ENCODE measurements at places on chromosomes 6 and 20.

DNA sequence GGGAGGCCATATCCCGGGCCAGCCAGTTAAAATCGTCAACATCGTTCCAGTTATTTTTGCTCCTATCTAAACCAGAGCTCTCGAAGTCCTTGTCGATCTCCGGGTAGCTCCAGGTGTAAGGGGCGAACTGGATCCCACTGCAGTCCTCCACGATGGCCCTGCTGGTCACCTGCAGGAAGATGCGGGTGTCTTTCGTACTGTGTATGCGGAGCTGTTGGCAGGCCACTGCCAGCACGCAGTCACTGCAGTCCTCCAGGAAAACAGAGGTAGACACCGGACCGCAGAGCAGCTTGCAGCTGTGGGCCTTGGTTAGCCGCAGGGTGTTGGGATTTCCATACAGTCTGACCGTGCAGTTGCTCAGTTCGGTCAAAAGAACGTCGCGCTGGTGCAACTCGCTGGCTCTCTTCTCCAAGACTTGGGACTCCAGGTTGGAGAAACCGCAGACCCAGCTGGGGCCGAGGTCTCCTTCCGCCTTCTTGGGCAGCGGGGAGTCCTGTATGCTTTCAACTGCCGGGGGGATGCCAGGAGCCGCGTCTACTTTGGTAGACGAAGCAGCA lies 742 bp downstream of the TBCC start:
- peak; percentile 69 for DNase-seq

- DNase-seq, result peak; percentile 34
Measured at GRCh38 chr6:170117111-170117972, 173.5 kb downstream of the DLL1 start.

GRCh38 chr20:43844778-43845614 lies 69.7 kb upstream of the TOX2 start:
- DNase-seq, result peak; percentile 20

GRCh38 chr20:3728876-3729275 lies 3.6 kb upstream of the HSPA12B start:
- DNase-seq, result peak; percentile 58

DNA sequence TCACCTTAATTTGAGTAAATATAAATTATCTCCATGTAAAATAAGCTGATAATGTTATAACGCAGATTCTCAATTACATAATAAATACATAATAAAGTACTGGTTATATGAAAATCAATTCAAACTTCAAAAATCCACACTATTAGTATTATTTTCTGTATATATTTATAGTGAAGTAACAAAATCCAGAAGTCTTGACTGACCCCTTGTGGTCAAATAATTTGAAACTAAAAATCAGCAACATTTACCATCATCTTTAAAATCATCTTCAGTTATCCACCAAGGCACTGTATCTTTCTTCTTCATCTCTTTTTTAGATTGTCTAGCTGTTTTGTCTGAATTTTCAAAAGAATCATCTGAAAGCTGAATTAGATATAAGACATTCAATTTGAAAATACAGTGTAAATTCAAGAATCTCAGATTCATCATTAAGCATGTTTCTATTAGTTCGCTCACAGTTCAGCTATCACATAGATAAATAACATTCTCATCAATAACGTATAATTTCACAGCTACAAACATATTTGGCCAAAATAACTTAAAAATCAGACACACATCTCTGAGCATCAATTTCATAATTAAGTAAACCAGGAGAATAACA lies 6.5 kb downstream of the CEP162 start:
- no peak for DNase-seq

DNA sequence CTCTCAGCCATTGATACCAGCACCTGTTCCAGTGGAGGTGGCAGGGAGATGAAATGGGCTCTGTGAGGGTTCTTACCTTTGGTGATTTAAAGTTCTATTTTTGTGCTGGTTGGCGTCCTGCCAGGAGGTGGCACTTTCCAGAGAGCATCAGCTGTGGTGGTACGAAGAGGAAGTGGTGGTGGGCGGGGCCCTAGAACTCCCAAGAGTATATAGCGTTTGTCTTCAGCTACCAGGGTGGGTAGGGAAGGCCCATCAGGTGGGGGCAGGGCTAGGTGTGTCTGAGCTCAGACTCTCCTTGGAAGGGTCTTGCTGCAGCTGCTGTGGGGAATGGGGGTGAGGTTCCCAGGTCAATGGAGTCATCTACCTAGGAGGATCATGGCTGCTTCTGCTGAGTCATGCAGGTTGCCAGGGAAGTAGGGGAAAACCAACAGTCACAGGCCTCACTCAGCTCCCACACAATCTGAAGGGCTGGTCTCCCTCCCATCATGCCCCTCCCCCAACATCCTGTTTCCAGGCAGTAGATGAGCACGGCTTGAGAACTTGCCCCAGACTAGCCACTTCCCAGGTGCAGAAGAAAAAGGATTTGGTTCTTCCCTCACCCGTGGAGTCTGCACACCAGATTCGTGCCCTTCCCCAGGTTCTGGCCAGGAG lies 46.6 kb downstream of the MOXD1 start:
- no peak for DNase-seq

DNA sequence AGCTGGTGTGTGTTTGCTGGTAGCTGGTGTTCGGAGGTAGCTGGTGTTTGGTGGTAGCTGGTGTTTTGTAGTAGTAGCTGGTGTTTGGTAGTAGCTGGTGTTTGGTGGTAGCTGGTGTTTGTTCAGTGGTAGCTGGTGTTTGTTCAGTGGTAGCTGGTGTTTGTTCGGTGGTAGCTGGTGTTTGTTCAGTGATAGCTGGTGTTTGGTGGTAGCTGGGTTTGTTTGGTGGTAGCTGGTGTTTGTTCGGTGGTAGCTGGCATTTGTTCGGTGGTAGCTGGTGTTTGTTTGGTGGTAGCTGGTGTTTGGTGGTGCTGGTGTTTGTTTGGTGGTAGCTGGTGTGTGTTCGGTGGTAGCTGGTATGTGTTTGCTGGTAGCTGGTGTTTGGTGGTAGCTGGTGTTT lies 48.0 kb downstream of the BMP7 start:
- DNase-seq, result no peak

DNA sequence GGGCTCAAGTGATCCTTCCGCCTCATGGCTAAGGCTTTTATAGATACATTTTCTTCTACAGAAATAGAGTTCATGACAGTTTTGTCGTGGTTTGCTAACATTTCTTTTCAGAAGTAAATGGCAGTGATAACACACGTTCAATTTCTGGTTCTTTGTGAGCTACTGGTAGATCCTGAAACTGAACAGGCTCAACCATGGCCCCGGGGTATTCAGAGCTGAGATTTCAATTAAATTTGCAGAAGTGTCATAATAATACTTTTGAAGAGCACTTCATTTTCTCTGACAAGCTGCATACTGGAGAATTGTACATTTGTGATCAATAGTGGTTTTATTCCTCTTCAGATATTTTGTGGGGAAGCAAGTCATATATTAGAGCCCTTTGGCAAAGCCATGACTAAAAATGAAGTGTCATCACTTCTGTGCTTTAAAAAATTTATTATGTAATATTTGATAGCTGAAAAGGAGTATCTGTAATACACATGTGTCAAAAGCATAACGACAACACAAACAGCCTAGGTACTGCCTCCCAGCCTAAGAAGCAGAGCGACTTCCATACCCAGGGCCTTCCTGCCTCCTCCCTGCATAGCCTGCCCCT lies 84.3 kb upstream of the SCP2D1 start:
- DNase-seq, result no peak

DNA sequence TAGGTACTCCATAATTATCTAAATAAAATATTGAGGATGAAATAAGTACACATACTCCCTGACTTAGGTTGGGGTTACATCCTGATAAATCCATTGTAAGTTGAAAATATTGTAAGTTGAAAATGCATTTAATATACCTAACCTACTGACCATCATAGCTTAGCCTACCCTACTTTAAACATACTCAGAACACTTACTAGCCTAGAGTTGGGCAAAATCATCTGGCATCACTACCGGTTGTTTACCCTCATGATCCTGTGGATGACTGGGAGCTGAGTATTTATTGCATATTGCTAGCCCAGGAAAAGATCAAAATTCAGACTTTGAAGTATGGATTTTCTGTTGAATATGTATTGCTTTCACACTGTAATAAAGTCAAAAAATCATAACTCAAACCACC lies 467.3 kb downstream of the C6orf118 start:
- DNase-seq, result no peak

DNA sequence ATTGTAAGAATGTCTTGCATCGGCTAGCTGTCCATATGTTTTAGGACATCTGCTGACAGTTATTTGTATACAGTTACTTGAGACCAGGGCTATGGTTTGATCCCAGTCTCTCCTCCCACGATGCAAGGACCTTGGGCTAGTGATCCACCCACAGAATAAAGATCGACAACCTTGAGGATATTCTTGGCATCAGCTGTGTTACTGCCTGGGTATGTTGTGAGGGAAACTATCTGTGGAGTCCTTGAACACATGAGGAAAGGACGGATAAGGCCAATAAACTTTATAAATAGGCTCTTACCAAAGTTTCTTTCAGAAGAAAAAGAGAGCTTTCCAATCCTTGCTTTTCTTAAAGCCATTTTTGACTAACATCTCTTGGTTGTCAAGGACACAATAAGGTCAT lies 70.8 kb upstream of the HEY2 start:
- no peak for DNase-seq

DNA sequence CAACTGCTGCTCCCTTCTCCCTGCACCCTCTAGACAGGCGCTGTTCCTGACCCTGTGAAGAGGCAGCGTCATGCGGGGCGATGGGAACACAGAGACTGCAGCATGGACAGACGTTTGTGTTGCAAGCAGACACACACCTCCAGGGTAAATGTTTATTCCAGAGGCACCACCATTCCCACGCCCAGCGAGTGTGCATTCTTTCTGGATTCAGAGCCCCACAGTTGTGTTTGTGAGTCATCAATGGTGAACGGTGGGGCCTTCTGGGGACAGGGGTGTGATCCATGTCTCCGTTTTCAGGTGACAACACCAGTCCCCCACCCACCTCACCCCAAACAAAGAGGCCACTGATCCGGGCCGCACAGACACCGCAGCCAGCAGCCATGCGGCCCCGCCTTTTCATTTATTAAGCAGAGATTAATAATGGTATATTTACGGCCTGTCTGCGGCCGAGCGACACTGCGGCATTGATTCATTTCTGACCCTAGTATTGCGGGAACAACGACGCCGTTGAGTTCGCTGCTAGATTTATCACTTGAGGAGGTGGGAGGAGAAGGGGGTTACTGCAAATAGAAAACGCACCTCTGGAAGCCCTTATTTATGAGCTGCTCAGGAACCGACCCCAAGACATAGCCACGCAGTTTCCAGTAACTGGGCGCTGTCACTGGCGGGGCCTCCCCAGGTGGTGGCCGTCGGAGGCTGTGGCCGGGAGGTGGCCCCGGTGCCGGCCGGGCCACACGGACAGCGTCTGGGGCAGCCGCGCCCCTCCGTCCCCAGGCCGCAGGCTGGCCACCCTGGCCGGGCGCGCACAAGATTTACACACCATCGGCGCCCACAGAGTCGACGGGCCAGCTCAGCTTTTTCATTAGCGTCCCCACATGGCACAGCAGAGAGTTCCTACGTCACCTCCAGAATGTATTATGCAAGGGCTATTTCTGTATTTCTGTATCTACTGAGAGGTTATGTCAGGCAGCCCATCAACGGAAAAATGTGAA lies 367.6 kb downstream of the THBS2 start:
- no peak for DNase-seq

DNA sequence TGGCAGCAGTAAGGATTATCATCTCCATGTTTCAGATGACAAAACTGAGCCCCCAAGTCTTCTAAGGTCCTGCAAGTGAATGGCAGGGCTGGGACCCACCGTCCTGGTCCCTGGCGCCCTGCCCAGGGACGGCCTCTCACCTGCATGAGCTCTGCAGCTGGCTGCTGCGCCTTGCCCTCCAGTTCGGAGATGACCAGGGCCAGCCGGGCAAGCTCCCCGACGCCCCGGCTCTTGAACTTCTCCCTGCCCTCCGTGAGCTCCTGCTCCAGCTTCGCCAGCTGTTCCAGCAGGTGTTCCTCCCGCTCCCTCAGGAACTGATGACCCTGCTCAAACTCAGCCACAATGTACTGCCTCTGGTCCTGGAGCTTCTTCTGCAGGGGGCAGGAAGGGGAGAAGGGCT lies 16.8 kb downstream of the TRIM26 start:
- no peak for DNase-seq

DNA sequence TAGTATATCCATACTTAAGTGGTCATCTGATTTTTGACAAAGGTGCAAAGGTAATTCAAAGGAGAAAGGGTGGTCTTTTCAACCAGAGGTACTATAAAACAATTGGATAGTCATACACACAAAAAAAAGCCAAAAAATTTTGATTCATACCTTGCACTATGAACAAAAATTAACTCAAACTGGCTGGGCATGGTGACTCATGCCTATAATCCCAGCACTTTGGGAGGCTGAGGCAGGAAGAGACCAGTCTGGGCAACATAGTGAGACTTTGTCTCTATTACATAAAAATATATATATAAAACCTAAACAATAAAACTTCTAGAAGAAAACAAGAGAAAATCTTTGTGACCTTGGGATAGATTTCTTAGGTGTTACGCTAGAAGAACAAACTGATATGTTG lies 43.8 kb upstream of the ADIG start:
- no peak for DNase-seq

GRCh38 chr20:23258747-23259121 lies 91.9 kb upstream of the NXT1 start:
- DNase-seq, result no peak

DNA sequence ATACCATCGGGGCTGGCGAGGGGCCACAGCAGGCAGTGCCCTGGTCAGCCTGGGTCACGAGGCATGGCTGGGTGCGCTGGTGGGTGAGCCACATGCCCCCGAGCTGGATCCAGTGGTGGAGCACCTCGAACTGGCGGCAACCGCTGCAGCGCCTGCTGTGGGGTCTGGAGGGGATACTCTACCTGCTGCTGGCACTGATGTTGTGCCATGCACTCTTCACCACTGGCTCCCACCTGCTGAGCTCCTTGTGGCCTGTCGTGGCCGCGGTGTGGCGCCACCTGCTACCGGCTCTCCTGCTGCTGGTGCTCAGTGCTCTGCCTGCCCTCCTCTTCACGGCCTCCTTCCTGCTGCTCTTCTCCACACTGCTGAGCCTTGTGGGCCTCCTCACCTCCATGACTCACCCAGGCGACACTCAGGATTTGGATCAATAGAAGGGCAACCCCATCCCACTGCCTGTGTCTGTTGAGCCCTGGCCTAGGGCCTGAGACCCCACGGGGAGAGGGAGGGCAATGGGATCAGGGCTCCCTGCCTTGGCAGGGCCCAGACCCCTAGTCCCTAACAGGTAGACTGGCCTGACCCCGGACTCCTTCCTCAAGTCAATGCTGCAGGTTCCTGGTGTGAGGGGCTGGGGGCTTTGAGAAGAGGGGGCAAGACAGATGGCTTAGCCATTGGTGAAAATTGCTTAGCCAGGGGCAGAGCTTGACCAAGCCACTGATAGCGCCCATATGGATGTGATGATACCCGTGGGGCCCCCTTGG lies 598 bp downstream of the TMEM239 start:
- DNase-seq, result no peak
